ENCODE measurements at places on chromosomes 3 and 15. TPM values are rescaled to one million over a fixed set of nuclear protein-coding genes. Genes with fewer than 3 reads are reported as not detected.

Gene RBP2
- not detected for total RNA-seq

Gene TBC1D5
- 34.7 TPM for total RNA-seq

Gene WDR76
- total RNA-seq: 12.3 TPM

Gene CAPN3
- 24.2 TPM for total RNA-seq

Gene CMTM7
- 46.4 TPM for total RNA-seq

Gene KCNH8
- total RNA-seq: 0.58 TPM

Gene GOLGA8G
- not detected for total RNA-seq

Gene TMEM207
- total RNA-seq: not detected
